Mucosa of descending colon (tissue), 3 donors: ENCODE measurements at places on chromosomes 3 and 15. TPM values are rescaled to one million over a fixed set of nuclear protein-coding genes. Genes with fewer than 3 reads are reported as not detected.

CDHR4 gene
- total RNA-seq: 0.38 TPM

NAALADL2 gene
- total RNA-seq: 18.4 TPM

LRRC15 gene
- total RNA-seq: 1.8 TPM

MINAR1 gene
- 0.25 TPM for total RNA-seq

EAF2 gene
- 8.9 TPM for total RNA-seq

NOX5 gene
- not detected for total RNA-seq

GABRR3 gene
- total RNA-seq: not detected

SPATA12 gene
- not detected for total RNA-seq

CGNL1 gene
- total RNA-seq: 3.3 TPM

BMF gene
- total RNA-seq: 32.1 TPM

ZNF80 gene
- total RNA-seq: not detected

NEK10 gene
- 6.5 TPM for total RNA-seq

RTP1 gene
- total RNA-seq: not detected

ADAMTS9 gene
- 20.1 TPM for total RNA-seq

GCNT3 gene
- 426 TPM for total RNA-seq

ANKRD63 gene
- not detected for total RNA-seq

SNX33 gene
- total RNA-seq: 28.7 TPM

ZNF660 gene
- total RNA-seq: 0.67 TPM

SLC28A1 gene
- total RNA-seq: not detected

PCSK6 gene
- 30.3 TPM for total RNA-seq

TM6SF1 gene
- 4.9 TPM for total RNA-seq

ROPN1B gene
- not detected for total RNA-seq

NFKBIZ gene
- 85.0 TPM for total RNA-seq

TEX55 gene
- not detected for total RNA-seq

INSYN1 gene
- 0.98 TPM for total RNA-seq

CFAP92 gene
- total RNA-seq: 1.1 TPM

ANKUB1 gene
- total RNA-seq: not detected

PRKAR2A gene
- total RNA-seq: 53.3 TPM

ECE2 gene
- not detected for total RNA-seq

CA12 gene
- total RNA-seq: 645 TPM

SEMA5B gene
- 0.89 TPM for total RNA-seq

MAP1A gene
- total RNA-seq: 59.4 TPM

MAGEF1 gene
- total RNA-seq: 17.3 TPM

CHL1 gene
- 48.8 TPM for total RNA-seq

SRGAP3 gene
- 9.0 TPM for total RNA-seq

BCHE gene
- total RNA-seq: 1.2 TPM

CPEB1 gene
- total RNA-seq: 11.8 TPM

IL17RC gene
- 36.1 TPM for total RNA-seq

MOBP gene
- 0.44 TPM for total RNA-seq

TF gene
- total RNA-seq: 4.6 TPM

OXNAD1 gene
- 35.2 TPM for total RNA-seq
